B cell (primary cell): ENCODE measurements at places on chromosomes 4 and X.

- DNase-seq: peak; percentile 69
Measured at GRCh38 chrX:54182194-54182863, 725 bp downstream of the FAM120C start.

DNA sequence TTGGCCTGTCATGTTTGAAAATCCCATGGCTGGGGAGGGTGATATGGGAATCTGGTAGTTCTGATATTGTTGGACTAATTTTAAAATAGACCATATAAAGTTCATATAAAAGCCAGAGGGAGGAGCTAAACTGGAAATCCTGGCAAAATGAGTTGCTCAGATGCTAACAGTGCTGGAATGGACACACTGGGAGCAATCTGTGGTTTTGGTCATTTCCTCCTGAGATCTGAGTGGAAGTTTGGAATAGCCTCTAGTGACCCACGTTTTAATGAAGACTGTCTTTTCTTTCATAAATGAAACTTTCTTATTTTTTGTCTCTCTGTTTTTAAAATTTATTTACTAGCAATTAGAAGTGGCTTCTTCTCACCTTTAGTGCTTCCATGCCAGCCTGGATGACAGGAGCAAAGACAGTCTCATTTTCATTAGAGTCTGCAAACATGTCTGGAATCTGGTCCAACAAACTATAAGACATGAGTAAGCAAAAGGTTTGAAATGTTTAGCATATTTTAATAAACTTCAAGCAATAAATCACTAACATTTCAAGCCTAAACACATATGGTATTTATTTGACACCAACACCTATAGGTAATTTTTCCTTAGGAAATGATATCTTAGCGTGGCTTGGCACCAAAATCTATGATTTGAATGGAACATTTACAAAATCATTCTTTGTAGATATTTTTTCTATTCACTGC is 66.6 kb downstream of the METTL14 start:
- no peak for DNase-seq

GRCh38 chr4:176277162-176277904 is 8.3 kb upstream of the ASB5 start:
- DNase-seq: peak; percentile 15

DNA sequence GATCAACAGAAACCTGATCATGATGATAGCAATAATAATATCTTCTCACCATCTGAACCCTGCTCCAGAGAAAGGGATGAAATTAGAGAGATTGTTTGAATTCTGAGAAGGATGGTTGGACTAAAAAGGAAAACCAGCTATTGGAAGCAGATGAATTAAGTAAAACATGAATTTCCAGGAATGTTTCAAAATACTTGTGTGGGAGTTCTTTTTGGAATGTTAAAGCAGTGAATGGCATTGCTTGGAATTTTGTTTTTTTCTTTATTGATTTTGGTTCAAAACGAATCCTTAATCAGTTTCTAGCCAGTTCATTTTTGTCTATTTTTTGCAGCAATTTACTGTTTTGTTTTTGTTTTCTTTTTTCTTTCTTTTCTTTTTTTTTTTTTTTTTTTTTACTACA is 150.3 kb downstream of the NHS start:
- DNase-seq: no peak

DNA sequence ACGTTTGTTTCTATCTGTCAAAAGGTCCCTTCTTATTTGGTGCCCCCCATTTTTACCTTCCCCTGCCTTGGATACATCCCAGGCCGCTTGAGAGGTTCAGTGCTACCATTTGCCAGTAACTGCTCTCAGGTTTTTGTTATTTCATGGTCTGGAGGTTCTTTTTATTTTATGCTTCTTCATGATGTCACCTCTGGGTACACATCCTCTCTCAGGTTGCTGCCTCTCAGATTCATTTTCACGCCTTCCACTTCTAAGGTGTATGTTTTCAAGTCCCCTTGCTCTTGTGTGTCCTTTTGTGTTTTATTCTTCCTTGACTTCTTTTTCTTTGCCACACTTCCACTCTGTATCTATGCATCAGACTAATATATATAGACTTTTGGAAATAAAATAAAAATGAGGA is 640.1 kb upstream of the AADAT start:
- DNase-seq: no peak

DNA sequence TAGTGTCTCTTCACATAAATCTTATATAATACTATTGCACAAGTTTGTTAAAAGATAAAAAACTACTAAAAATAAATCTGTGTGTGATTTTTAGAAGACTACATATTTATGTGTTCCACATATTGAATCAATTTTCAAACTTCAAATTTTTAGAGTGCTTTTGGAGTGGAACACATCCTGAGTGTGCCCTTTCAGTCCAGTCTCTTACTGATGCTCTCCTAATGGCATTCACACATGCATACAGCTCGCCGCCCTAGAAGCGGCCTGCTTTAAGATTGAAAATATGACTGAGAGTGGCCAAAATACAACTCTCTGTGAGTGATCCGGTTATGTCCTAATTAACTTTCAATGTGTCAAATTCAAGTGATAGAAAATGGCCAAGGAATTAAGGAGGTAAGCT is 628.8 kb downstream of the ANKRD50 start:
- DNase-seq: no peak

GRCh38 chrX:148947399-148947975 is 447.1 kb downstream of the AFF2 start:
- no peak for DNase-seq

DNA sequence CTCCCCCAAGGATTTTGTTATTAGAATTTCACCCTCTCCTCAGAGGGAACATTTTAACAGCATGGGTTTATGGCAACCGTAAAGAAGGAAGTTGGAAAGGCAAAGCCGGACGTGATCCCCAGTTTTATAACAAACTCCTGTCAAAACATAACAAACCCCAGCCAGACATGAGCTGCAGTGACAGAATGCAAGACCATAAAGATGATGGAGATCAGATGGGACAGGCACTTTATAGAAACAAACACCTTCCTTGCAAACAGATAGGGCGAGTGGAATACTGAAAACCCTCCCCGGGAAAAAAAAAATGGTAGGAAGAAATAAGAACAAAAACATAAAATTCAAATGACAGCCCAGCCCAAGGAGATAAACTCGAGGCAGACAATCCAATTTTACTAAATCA is 281.4 kb downstream of the LDB2 start:
- no peak for DNase-seq

GRCh38 chrX:150146271-150146896 is 208.1 kb upstream of the EOLA2 start:
- DNase-seq: no peak

DNA sequence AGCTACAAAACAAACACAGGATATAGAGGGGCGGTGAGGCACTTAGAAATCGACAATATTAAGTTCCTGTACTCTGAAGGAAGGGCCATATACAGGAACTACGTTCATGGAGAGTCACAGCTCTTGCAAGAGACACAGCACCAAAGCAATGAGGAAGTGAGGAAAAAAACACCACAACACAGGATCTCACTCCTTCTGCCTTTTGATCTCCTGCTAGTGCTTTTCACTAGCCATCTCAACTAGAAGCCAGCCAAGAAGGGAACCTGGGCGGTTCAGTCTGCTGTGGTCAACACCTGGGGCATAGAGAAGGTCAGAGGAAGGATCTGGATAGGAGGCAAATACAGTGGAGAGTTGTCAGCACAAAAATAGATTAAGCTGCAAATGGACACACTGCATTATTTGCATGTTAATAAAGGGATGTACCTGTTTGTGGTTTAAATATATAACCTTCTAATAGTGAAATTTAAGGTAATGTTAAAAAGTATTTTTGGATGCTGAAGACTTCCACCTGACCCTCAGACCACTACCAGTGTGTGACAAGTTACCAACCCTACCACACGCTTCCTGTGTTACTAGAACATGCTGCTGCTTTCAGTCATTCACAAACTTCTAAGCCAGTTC is 104.6 kb downstream of the DTHD1 start:
- peak; percentile 77 for DNase-seq

DNA sequence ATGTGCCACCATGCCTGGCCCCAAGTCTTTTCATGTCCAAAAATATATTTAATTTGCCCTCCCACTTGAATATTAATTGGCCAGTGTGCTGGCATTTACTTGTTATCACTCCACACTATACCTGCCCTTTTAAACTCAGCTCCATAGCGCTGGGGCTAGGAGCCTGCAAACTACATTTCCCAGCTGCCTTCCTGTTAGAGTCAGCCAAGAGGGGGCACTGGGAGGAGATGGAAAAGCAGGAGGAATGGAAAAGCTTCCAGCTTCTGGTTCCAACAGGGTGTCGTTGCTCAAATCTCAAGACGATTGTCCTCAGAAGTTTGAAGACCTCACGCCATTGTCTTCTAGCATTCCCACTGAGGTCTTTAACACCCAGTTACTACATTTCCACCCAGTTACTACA is 315.5 kb downstream of the BCOR start:
- DNase-seq: no peak

- no peak for DNase-seq
Measured at GRCh38 chr4:90904021-90904420, 776.8 kb downstream of the CCSER1 start.

- DNase-seq: no peak
Measured at GRCh38 chrX:10603612-10604011, 16.8 kb downstream of the MID1 start.

GRCh38 chr4:182242787-182243186 is 415 bp upstream of the TENM3 start:
- no peak for DNase-seq

DNA sequence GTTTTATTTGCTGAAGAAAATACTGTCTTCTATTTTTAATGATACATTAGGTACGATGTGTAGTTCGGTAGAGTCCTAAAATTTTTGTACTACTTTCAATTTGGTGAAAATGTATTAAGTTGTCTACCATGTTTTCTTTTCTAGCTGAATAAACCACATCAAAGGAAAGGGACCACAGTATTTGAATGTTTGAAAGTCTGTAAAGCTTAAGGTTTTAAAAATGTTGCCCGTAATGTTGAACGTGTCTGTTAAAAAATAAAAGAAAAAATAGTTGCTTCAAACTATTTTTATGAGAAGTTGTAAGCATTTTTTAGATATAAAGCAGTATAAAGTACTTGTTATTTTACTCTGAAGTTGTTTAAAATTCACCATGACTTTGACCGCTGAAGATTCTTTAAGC is 3.2 kb downstream of the CDKN2AIP start:
- no peak for DNase-seq

GRCh38 chr4:99968330-99968729 is 18.3 kb upstream of the H2AZ1 start:
- no peak for DNase-seq

- DNase-seq: no peak
Measured at GRCh38 chr4:80587871-80588385, 252.4 kb downstream of the CFAP299 start.

- DNase-seq: no peak
Measured at GRCh38 chr4:126710935-126711334, 921.8 kb upstream of the INTU start.

GRCh38 chrX:17495052-17495451 is 120.1 kb downstream of the NHS start:
- DNase-seq: no peak

GRCh38 chr4:6474053-6474568 is 1.7 kb upstream of the PPP2R2C start:
- DNase-seq: no peak

DNA sequence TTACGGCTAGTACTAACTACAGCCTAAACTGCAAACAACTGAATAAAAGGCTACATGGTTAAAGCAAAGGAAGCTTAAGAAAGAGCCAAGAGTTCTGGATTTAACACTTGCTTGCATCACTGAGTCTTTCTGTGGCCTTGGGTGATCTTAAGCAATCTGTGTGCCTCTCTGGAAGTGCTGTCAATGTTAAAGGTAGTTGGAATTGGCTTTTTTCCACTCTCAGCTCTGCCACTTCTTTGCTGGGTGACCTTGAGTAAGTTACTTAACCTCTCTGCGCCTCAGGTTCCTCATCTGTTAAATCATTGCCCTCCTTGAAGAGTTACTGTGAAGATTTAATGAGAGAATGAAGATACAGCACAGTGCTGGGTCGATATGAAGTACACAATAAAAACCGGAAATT is 15.7 kb downstream of the SLC2A9 start:
- DNase-seq: no peak

DNA sequence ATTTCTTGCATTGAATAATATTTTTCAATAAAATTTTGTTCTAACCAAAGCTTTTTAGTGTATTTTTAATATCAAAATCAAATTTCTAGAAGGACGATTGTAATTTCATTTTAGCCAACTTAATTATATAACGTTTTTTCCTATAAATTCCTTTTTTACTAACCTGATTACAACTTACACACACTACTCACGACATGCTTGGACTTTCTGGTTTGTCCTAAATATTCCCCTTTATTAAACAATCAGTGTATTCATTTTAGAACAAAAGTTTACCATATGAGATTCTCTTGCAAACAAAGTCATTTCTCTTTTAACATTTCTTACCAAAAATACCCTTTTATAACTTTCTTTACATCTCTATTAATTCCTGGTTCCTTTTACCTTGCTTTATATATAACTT is 173.7 kb downstream of the PWWP3B start:
- DNase-seq: no peak

GRCh38 chrX:46580613-46581012 is 7.0 kb downstream of the CHST7 start:
- DNase-seq: no peak
